DMS79 (cell line): ENCODE measurements at places on chromosomes 6 and 20.

DNA sequence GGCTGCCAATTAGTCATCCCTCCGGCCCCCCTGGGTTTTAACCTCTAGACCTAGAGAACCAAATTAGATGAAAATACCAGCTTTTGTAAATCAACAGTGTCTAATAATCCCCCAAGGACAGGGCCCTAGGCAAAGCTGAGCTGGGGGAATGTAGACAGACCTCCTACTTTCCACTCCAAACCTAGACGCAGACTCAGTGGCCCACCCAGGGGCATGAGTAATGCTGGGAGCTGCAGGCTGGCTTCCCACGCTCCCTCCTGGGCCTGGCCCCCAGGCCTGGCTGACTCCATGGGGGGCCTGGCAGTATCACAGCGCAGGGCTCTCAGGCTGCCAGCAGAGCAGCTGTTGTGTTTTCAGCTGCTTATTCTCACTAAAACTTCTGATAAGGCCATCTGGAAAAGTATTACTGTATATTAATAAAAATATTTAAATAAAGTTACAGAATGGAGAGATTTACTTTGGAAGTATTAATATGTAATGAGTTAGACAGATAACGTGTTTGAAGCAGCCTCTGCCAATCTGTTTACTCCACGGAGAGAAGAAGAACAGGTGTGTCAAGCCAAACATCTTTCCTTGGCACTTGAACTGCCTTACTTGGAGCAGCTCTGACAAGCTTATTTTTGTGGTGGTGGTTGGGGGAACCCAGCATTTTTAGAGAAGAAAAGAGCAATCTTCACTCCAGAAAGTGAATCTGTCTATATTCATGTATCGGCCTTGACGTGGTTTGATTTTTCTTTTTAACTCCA lies 144.0 kb upstream of the AGPAT4 start:
- DNase-seq = no peak

DNA sequence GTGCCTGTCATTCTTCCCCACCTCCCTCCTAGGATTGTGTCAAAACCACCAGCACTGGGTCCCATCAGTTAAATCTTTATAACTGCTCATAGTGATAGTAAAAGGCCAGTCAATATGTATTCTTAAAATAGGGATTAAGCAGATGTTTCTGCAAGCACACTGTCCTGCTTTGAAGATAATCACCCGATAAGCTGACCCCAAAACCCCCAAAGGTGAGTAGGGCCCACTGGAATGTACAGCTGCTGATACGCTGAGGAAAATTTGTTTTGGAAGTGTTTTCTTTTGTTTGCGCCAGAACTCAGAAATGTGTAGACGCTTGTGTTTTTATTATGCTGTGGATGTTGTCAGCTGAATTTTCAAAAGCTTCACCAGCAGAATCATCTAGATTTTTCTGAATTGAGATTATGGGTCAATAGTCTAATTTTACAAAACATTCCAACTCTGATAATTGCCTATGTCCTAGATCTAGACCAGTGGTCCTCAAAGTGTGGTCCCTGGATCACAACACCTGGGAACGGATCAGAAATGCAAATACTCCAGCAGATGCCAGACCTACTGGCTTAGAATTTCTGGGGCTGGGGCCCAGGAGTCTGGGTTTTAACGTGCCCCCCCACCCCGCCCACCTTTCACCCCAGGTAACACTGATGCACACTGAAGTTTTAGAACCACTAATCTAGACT lies 11.4 kb downstream of the BFSP1 start:
- no peak for DNase-seq

DNA sequence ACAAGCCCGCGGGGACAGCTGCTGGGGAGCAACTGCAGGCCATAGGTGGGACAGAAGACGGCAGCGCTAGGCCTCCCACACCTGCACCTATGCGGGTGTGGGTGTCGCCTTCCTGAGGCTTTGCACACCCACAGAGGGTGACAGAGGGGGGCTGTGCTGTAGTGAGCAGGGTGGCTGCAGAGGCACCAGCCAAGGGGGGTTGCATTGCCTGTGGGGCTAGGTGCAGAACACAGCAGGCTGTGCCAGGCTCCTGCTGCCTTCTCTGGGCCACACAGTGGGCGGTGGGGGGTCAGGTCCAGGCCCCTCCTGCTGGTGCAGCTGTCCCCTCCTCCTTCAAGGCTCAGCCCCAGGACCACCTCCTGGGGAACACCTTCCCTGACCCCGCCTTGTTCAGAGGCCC lies 75.7 kb downstream of the WDR27 start:
- no peak for DNase-seq

GRCh38 chr6:69704916-69705315 lies 91.9 kb downstream of the LMBRD1 start:
- no peak for DNase-seq

- DNase-seq = no peak
Observed at GRCh38 chr6:108350528-108350927, 55.7 kb downstream of the AFG1L start.

GRCh38 chr20:55964790-55965189 lies 40.5 kb downstream of the CBLN4 start:
- no peak for DNase-seq

DNA sequence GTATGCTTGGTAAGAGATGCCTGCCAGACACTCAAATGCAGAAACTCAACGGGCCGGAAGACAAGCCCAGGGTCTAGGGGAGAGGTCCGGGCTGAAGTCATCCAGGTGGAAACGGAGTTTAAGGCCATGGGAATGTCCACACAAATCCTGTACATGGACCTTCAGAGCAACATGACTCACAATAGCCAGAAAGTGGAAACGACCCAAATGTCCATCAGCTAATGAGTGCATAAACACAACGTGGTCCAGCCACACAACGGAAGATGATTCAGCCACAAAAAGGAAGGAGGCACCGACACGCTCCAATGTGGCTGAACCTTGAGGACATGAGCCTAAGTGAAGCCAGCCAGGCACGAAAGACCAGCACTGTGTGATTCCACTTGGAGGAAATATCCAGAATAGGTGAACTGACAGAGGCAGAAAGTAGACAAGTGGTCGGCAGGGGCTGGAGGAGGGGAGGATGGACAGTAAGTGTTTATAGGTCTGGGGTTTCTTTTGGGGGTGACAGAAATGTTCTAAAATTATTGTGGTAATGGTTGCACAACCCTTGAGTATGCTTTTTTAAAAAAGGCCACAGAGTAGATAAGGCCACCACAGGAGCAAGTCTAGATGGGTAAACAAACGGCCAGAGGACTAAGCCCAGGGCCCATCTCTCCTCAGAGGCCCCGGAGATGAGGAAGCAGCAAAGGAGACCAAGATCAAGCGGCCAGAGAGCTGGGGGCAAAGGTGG lies 105.6 kb downstream of the PREX1 start:
- no peak for DNase-seq

DNA sequence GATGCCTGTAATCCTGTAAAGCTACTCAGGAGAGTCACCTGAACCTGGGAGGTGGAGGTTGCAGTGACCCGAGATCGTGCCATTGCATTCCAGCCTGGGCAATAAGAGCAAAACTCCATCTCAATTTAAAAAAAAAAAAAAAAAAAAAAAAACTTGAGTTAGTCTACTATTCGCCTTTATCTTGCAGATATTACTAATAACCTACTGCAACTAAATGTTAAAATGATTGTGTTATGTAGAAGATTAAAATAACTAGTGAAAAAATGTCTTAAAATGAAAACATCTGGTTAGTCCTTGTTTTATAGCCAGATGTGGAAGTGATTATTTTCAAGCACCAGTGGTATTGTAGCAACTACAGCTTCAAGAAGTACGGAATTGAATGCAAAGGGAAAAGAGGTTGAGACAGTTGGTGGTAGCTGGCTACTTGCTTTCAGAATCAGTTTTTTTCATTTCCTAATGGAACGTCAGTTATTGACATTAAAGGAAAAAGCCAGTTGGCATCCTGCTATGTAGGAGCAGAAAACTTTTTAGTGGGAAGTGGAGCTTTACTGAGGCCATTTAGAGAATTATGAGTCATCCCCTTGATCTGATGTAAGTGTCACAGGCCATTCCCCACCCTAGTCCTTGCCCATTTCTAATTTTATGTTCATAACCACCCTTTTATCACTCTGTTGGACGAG lies 43.8 kb upstream of the DYNLRB1 start:
- DNase-seq = no peak

DNA sequence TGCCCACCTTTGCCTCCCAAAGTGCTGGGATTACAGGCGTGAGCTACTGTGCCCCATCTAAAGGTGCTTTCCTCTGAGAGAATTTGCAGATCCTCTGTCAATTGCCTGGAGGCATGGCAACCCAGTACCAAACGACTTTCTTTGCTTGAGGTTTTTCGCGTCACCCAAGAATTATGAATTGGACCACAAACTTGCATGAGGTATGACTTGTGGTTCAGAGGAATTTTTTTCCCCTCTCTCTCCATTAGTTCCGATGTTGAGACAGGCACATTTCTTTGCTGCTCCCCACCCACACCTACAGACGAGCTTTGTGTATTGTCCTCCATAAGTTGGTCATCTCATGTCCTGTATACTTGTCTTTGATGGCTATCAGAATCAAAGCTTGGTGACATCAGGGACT lies 11.8 kb upstream of the SCAF8 start:
- no peak for DNase-seq

DNA sequence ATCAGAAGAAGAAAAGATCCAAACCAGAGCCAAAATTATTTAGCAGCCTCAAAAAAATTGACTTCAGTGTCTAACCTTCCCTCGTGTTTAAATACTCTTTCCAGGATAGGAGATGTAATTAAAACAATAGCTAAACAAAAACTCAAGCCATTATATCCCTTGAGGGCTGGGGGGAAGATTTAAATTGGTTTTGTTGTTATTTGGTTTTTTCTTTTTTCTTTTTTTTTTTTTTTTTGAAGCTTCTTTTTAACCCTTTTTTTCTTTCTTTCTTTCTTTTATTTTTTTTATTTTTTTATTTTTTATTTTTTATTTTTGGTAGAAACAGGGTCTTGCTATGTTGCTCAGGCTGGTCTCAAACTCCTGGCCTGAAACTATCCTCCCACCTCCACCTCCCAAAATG lies 269.0 kb downstream of the KHDC1L start:
- no peak for DNase-seq

- DNase-seq = no peak
Observed at GRCh38 chr6:6688283-6688682, 99.8 kb downstream of the LY86 start.

- DNase-seq = no peak
Observed at GRCh38 chr20:14832630-14833029, 495.2 kb upstream of the FLRT3 start.

DNA sequence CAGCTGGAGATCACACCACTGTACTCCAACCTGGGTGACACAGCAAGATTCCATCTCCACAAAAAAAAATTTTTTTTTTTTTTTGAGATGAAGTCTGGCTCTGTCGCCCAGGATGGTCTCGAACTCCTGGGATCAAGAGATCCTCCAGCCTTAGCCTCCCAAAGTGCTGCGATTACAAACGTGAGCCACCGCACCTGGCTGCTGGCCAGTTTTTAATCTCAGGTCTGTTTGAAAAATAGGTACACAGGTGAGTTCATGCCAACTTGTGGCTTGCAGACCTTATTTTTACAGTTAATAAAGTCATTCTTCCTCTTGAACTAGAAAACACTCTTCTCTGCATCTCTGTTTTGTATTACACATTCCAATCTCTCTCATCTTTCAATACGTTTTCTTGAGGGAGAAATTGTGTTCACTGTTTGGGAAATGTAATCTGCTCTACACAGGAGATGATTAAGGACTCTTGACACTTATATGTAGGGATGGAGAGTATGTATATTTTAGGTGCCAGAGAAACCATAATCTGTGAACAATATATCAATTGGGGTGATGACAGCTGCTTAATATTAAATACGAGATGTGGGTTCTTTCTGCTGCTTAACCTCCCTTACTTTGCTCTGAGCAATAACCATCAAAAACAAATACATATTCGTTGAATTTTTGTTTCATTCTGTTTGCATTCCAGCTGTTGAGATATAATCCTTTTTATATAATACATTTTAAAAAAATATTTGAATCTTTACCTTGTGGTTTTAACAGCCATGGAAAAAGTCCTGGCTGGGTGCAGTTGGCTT lies 17.7 kb upstream of the RIPOR3 start:
- no peak for DNase-seq

- DNase-seq = no peak
Observed at GRCh38 chr20:24420567-24420966, 48.9 kb upstream of the SYNDIG1 start.

DNA sequence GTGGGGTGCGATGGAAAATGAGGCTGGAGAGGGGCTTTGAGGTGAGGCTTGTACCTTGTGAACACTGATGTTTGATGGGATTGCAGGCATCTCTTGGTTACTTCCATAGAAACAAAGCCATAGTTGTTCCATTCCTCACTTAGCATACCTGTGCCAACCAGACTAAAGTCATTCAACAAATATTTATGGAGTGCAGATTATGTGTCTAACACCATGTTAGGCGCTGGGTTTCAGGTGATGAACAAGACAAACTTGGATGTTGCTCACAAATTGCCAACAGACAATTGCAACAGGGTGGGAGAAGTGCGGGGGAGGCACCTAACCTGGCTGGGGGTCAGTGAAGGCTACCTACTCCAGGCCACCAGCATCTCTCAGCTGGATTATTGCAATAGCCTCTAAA lies 1.5 kb downstream of the TTPAL start:
- DNase-seq = no peak

- DNase-seq = no peak
Observed at GRCh38 chr6:74606582-74607071, 599.2 kb downstream of the COL12A1 start.

DNA sequence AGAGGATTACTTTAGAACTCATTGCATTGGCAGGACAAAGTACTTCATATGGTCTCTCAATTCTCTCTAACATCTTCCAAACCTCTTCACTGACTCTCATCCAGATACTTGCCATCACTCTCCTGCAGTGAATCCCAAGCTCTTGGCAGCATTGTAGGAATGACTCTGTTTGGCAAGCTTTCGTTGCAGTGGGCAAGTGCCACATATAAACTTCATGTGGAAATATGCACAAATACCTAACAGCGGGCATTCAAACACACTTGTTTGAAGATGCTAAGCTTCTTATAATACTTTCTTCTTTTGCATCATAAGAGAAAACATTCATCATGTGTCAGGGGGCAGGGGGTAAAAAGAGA lies 86.2 kb upstream of the F13A1 start:
- no peak for DNase-seq

DNA sequence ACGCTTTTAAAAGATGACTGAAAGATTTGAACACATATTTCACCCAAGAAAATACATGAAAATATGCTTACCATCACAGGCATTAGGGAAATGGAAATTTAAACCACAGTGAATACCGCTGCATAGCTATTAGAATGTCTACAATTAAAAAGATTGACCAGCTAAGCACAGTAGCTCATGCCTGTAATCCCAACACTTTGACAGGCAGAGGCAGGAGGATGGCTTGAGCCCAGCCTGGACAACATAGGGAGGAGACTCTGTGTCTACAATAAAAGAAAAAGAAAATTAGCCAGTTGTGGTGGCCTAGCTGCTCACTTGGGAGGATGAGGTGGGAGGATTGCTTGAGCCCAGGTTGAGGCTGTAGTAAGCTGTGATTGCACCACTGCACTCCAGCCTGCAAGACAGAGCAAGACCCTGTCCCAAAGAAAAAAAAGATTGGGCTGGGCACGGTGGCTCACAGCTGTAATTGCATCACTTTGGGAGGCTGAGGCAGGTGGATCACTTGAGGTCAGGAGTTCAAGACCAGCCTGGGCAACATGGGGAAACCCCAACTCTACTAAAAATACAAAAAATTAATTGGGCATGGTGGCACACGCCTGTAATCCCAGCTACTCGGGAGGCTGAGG lies 163.7 kb upstream of the AKAP12 start:
- DNase-seq = no peak
